ENCODE measurements at places on chromosomes 7 and 10. TPM values are rescaled to one million over a fixed set of nuclear protein-coding genes. Genes with fewer than 3 reads are reported as not detected.

GRCh38 chr10:27157150-27157549 is 2.0 kb downstream of the MASTL start:
- no peak for DNase-seq

GRCh38 chr7:20035279-20035875 is 181.8 kb downstream of the MACC1 start:
- no peak for DNase-seq

- no peak for DNase-seq
These were observed 160.8 kb upstream of the TCF7L2 start for GRCh38 chr10:112789248-112789647.

GRCh38 chr10:63716016-63716580 is 194.9 kb downstream of the REEP3 start:
- no peak for DNase-seq

DNA sequence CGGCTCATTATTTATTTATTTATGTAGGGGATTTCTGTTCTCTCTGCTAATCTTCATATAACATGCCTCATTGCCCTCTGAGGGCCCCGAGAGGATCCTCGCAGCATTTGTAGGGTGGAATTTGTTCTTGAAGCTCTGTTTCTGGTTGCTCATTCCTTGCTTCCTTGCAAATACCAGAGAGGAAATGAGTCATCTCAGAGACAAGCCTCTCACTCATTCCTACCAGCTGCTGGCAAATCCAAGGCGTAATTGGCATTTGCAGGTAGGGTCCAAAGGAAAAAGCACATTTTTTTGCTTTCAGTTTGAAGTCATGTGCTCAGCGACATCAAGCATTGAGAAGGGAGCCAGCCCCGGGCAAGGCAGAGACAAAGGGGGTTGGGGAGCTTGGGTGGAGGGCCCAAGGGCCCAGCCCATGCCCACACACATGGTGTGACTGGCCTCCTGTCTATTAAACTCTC is 501.6 kb downstream of the GALNT17 start:
- DNase-seq, result no peak

DNA sequence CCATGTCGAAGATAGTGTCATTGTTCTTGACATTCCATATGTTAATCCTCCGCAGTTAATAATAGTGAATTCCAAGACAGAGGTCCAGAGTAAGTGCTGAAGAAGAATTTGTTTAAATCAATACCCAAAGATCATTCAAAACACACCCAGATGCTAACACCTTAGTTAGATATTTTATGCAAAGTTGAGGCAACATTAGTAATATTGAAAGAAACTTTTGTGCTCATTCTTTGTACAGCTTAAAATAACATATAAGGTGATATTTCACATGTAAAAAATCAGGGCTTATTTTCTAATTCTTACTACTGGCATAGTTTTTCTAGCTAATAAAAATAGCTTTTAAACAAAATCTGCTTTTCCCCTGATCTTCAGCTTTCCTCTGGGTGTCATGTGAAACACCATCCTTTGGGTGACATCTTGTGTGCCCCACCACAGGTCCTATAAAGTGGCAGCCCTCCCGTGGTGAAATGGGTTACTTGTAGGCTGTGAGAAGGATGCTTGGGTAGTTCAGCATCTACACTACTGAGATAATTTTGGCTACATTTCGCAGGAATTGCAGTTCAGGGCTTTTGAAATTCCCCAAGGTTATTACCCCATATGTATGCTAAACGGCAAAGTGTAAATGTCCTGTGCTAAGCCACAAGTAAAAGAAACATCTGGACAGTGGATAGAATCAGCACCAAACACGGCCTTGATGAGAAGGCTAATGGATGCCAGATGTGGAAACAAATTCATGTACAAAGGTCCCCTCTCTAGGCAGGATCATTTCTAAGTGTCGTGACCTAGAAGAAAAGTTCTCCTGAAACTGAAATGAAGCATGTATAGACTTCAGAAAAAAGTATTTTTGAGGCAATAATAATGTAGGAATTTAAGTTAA is 105.4 kb downstream of the GRM3 start:
- DNase-seq, result no peak

DNA sequence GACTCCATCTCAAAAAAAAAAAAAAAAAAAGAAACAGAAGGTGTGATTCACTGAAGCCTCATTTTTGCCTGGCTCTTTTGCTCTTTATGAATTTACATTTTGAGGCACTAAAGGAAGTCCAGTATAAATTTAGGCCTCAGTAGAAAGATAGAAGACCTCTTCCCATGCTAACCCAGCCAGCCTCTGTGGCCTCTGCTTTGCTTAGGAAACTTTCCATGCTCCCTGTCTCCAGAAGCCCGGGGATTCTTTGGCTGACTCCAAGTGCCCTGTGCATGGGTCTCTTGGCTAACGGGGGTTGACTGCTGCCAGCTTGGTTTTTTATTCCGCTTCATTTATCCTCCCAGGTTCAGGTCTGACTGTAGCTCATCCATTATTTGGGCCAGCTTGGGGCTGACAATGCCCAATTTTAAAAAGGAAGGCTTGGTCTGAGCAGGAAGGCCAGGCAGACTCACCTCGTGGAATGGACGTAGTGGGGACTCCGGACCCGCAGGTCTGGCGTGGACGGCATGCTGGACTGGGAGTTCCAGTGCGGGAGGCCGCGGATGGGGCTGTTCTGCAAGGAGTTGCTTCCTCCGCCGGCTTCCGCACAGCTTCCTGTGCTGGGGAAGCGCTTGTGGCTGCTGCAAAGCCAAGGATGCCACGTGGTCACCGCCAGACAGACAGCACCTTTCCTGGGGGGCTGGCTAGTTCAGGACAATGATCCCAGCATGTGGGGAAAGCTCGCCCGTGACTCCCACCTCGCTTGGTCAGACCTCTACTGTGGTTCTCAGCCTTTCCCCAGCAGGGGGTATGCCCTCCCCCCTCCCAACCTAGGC is 72.3 kb downstream of the PRPF18 start:
- DNase-seq, result peak; percentile 77

Gene LRIT1
- total RNA-seq, result not detected

Gene STOX1
- 0.15 TPM for total RNA-seq

Gene SPDYE2
- total RNA-seq, result not detected

Gene MPP7
- total RNA-seq, result 15.3 TPM

All from left ventricle myocardium superior (tissue), 1 donor.